Effector CD4-positive, alpha-beta T cell (primary cell): ENCODE measurements at places on chromosomes 2 and 18.

GRCh38 chr2:233081232-233081730 lies 21.1 kb downstream of the INPP5D start:
- peak; percentile 51 for DNase-seq

GRCh38 chr2:47721296-47721695 lies 61.6 kb upstream of the MSH6 start:
- DNase-seq, result no peak

GRCh38 chr2:191601060-191601459 lies 76.9 kb upstream of the NABP1 start:
- no peak for DNase-seq

GRCh38 chr2:66827851-66828250 lies 392.9 kb downstream of the MEIS1 start:
- DNase-seq, result no peak

GRCh38 chr2:108916122-108916795 lies 72.8 kb downstream of the EDAR start:
- DNase-seq, result no peak

DNA sequence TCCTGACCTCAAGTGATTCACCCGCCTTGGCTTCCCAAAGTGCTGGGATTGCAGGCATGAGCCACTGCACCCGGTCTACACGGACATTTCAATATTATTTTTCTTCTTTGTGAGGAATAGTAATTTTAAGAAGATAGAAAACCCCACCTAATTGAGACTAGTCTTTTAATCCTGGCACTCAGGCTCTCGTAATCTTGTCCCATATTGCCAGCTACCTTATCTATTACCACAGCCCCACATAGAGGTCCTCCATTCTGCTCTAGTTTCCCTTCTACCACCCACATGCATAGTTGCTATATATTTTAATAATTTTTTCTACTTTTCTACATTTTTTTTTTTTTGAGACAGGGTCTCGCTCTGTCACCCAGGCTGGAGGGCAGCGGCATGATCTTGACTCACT lies 9.5 kb upstream of the USP14 start:
- DNase-seq, result no peak
